ENCODE measurements at places on chromosomes 7 and 10.

- no peak for DNase-seq
These were observed 82.0 kb downstream of the RNF133 start for GRCh38 chr7:122616951-122617350.

- DNase-seq = no peak
These were observed 598.6 kb downstream of the SH2D4B start for GRCh38 chr10:81136261-81136660.

GRCh38 chr10:73156054-73156453 is 11.8 kb downstream of the ECD start:
- DNase-seq = no peak

GRCh38 chr10:78416031-78417011 is 382.7 kb downstream of the RPS24 start:
- DNase-seq = no peak

Data from stimulated activated CD4-positive, alpha-beta T cell treated with anti-CD3 and anti-CD28 coated beads, TNF-alpha, amount 100 ng/mL, for 1 hour (primary cell).